ENCODE measurements at places on chromosomes 3 and 15.

GRCh38 chr3:174854987-174855386 is 4.1 kb upstream of the NAALADL2 start:
- DNase-seq = no peak

DNA sequence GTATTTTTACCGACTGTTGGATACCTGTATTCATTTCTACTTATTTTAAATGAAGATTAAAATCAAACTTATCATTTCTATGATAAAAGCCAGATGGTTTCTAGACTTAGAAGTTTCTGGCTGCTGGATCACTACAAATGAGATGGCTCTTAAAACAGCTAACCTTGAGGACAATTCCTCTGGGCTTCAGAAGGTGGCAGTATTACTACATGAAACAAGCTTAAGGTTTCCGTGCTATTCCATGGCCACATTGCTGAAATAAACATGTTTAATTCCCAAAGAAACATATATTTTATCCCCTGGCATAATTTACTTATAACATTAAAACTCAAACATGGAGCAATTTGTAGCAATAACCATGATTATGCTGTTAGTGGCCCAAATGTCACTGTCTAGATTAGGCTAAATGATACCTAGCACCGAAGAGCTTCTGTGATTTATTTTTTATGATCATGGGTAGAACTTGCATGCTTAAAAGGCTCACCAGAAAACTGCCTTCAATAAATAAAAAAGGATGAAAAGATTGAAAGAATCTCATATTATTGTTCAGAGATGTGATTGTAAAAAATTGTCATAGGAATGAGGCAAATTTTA is 204.0 kb upstream of the NANOGP8 start:
- no peak for DNase-seq

DNA sequence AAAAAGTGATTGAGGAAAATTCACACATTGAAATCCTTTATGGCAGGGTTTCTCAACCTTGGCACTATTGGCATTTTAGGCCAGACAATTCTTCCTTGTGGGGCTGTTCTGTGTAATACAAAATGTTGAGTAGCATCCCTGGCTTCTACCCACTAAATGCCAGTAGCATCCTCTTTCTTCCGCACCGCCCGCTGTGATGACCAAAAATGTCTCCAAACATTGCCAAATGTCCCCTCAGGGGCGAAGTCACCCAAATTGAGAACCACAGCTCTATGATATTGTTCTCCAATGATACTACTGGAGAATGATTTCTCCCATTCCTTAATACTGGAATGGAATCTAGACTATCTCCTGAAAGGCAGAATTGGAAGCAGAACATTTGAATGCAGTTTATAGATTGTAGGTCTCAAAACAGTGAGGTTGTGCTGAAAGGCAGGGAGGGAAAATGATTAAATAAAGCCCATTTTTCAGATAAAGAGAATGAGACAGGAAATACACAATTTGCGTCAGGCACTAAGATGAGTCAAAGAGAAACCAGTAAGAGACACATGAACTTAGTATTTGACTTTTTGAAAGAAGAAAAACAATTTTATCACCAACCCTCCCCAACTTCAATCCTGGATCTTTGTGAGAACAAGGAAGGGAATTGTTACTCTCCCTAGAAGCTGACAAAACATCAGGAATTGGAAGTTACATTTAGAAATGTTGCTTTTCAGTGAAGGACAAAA is 101.6 kb upstream of the TNIK start:
- no peak for DNase-seq

GRCh38 chr3:14169435-14169834 is 9.0 kb downstream of the XPC start:
- DNase-seq = no peak

- DNase-seq = no peak
These were observed 23.7 kb downstream of the CRYGS start for GRCh38 chr3:186520431-186520830.

DNA sequence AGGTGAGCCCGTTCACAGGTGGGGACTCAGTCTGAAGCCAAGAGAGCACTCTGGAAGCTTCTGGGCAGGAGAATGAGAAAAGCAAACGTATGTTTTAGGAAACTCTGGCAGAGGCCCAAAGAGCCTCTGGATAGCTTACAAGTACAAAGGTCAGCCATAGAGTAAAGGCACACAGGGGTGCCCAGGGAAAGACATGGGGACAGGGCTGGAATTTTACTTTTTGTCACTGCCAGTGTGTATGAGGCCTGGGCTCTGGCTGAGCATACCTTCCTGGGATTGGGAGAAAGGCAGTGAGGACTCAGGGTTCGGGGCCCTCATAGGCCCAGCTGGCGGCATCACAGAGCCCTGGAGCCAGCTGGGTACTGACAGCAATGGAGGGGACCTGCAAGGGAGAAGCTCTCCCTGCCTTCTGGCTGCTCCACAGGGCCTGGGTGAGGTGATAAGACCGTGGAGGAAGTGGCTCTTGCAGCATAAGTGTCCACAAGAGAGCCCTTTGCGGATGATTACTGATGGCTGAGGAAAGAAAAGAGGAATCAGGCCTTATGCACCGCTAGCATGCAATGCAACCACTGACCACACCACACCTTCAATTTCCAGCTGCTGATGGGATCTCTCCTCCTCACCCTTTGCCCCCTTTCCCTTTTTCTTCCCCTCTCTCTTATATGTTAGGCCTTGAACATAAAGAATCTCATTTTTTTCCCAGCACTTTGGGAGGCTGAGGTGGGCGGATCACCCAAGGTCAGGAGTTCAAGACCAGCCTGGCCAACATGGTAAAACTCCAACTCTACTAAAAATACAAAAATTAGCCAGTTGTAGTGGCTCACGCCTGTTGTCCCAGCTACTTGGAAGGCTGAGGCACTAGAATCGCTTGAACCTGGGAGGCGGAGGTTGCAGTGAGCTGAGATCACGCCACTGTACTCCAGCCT is 25.1 kb upstream of the BCL2L10 start:
- peak; percentile 72 for DNase-seq

Measured in mesenteric fat pad (tissue), 1 donor.